NCI-H1105 treated with DMSO at 0.1 percent for 48 hours (cell line): ENCODE measurements at places on chromosomes 1 and 21.

DNA sequence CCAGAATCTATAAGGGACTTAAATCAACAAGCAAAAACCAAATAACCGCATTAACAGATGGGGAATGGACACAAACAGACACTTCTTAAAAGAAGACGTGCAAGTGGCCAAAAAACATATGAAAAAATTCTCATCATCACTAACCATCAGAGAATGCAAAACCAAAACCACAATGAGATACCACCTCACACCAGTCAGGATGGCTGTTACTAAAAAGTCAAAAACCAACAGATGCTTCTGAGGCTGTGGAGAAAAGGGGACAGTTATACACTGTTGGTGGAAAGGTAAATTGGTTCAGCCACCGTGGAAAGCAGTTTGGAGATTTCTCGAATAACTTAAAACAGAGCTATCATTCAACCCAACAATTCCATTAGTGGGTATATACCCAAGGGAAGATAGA, 124.9 kb upstream of the OLIG2 start:
- no peak for DNase-seq

DNA sequence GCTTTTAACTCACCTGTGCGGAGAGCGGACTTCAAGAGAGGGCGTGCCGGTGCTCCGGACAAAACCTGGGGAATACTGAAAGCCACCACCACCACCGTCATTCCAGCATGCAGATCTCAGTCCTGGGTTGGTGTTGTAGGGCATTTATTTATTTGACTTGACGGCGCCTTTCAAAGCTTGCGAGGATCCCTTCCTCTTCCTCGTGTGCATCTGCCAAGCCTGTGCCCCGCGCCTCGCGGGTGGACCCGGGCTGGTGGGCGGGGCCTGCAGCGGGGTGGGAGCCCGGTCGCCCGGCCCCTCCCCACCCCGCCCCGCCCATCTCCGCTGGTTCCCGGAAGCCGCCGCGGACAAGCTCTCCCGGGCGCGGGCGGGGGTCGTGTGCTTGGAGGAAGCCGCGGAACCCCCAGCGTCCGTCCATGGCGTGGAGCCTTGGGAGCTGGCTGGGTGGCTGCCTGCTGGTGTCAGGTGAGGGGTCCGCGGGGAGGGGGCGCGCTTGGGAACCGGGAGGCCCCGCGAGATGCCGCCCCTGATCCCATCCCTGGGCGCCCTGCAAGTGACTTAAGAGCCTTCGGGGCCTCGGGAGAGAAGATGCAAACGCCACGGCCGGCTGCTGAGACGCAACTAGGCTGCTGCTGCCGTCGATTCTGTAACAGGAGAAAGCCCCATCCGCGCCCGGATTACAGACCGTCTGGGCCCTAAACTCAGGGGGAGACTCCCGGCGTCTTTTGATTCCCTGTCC, at the start of gene IL10RB:
Gene IL10RB, plus strand, starts transcription at position 318 of the 739 bp plus-strand sequence. Its CDS starts 99 bp downstream, at position 417.
- DNase-seq = peak; percentile 70

- DNase-seq = no peak
Observed at GRCh38 chr1:232489256-232489655, 140.7 kb downstream of the SIPA1L2 start.

DNA sequence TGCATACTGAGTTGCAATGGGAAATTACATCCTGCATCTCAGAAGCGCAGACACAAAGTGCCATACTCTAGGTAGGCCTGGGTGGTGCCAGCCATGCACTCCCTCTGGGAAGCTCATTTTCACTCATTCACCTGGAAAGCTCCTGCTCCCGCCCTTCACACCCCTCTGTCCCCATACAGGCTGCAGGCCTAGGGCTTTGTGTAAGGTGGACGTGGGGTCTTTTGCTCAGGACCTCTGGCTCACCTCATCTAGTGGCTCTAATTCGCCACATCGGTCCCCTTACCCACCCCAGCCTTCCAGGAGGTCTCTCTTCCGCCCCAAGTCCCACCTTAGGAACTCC, 751 bp downstream of the MRPS15 start:
- DNase-seq = no peak

GRCh38 chr1:109822749-109823542, 59.2 kb upstream of the EPS8L3 start:
- DNase-seq = no peak

- no peak for DNase-seq
Observed at GRCh38 chr1:48773133-48773532, 3.6 kb downstream of the BEND5 start.

GRCh38 chr1:58883888-58884482, 100.1 kb upstream of the JUN start:
- no peak for DNase-seq

- DNase-seq = no peak
Observed at GRCh38 chr21:18443085-18443484, 39.5 kb upstream of the TMPRSS15 start.

DNA sequence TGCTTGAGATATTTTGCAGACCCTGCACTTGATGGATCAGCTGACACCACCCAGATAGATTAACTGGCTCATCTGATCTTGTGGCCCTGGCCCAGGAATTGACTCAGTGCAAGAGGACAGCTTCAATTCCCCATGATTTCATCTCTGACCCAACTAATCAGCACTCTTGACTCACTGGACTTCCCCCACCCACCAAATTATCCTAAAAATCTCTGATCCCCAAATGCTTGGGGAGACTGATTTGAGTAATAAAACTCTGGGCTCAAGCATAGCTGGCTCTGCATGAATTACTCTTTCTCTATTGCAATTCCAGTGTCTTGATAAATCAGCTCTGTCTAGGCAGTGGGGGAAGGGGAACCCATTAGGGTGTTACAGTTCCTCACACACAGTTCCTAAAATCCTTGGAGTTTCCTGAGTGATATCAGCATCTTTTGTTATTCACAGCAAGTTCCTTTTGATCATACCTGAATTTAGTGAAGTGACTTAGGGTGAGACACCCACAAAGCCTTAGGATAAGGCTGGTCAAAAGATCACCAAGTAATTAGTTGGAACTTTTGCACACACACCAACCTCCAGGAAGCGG, 104.2 kb downstream of the COP1 start:
- no peak for DNase-seq

- no peak for DNase-seq
Observed at GRCh38 chr21:25581582-25581981, 25.7 kb downstream of the MRPL39 start.

GRCh38 chr21:26732432-26733221, 112.6 kb downstream of the ADAMTS1 start:
- no peak for DNase-seq

GRCh38 chr1:62637392-62638105, 40.2 kb downstream of the ANGPTL3 start:
- DNase-seq = no peak

GRCh38 chr1:41633764-41634163, 149.3 kb upstream of the EDN2 start:
- no peak for DNase-seq

DNA sequence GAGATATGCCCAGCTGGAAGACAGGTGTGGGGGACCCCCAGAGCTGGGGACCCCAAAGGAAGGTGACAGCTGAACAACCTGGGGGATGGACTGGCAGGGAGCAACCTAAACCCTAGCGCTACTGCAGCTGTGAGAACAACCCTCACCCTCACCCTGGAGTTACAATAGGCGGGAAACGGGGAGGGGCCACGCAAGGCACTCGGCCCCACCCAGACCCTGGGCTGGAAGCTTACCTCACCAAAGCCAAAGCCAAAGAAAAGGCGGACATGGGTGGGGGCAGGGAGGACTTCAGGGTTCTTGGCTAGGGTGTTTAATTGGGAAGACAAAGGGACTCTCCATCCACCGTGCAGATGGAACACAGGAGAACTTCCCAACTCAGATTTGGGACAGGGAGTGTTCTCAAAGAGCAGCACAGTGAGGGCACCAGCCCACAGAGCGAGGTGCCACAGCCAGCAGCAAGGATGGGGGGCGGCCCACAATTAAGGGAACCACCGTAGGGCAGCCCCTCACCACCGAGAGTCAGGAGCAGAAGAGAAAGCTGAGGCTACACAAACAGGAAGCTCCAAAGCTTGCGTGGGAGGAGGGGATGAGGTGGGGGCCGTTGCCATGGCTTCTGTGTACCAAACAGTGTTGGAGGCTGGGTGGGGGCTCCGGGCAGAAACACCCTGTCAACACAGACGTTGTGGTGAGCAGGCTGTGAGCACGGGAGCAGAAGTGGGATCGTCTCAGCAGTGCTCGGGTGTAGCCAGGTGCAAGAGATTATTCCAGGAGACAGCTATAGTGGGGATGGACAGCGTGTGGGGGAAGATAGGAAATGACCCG, 1.9 kb downstream of the TAGLN2 start:
- DNase-seq = peak; percentile 54

DNA sequence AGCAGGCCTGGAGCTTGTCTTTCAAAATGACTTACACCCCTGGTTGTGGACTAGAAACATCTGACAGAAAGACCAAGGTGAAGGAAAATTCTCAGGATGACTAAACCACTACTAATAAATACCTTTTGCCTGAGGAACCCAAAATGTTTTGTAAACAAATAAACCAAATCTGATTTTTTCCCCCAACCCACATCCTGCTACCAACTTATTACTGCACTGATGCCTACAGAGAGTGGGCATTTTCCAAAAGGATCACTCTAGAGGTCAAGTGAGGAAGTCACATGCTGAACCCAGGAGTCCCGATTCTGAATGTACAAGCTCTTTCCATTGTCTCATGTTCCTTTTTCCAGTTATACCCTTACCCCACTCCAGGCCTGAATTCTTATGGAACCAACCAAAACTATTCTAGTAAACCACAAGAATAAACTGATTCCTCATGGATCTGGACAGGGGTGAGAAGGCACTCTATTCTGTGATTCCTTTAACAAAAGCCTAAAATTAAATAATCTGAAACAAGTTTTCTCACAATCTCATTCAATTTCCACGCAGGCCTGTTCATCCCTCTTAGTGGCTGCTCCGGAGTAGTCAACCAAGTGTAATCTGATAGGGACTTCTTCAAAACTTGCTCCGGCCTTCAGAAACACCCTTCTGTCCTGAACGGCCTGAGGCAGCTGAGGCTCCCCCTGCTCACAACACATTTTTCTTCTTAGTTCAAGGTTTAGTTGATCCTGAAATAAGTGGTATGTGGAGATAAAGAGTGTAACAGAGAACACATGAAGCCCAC, 1.4 kb downstream of the PI4KB start:
- no peak for DNase-seq

DNA sequence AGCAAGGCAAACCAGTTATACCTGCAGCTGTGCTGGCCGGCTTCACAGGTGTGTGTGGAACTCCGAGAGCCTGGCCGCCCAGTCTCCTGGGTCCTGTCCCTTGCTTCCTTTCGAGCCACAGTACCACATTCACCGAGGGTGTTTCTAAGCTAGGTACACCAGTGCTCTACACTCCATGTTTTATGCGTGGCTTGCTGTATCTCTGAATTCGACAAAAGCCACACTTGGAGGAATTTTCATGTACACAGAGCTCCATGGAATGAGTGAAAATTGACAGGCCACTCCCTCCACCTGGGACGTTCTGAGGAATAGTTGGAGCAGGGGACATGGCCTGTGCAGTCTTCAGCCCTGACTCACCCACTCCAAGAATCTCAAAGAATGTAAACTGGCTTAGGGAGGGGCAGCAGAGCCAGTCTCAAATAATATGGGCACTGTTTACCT, 14.0 kb downstream of the ETS2 start:
- DNase-seq = no peak

- DNase-seq = no peak
Observed at GRCh38 chr1:3429320-3429719, 25.1 kb upstream of the ARHGEF16 start.

DNA sequence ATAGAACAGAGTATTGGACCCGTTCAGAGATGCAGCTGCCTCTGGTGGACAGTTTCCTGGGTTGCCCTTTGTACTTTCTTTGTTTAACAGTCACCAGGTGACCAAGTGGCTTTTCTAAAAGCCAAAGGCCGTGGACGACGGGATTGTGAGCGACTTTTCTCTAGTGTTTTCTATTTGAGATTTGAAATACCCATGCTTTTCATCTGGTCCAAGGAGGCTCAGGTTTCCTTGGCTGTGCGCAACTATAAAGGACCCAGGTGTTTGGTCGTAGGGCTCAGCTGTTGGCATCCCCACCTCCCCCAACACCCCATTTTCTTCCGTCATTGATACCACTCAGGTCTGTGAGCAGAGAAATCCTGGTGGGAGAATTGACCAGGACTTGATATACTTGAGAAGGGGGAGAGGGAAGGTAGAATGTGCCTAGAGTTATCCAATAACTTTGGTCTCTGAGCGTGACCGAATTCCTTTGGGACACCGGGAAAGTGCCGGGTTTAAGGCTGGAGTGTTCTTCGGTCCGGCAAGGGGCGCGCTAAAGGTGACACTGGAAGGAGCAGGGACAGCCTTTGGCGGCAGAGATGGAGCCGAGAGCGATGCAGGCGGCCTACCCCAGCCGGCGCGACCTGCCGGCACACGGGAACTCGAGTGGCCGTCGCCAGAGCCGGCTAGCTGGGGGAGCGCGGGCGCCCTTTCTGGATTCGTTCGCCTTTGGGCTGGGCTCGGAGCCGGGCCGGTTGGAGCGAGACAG, 83.4 kb upstream of the BMP8A start:
- peak; percentile 46 for DNase-seq

GRCh38 chr1:229420765-229421164, 13.1 kb downstream of the ACTA1 start:
- DNase-seq = no peak

DNA sequence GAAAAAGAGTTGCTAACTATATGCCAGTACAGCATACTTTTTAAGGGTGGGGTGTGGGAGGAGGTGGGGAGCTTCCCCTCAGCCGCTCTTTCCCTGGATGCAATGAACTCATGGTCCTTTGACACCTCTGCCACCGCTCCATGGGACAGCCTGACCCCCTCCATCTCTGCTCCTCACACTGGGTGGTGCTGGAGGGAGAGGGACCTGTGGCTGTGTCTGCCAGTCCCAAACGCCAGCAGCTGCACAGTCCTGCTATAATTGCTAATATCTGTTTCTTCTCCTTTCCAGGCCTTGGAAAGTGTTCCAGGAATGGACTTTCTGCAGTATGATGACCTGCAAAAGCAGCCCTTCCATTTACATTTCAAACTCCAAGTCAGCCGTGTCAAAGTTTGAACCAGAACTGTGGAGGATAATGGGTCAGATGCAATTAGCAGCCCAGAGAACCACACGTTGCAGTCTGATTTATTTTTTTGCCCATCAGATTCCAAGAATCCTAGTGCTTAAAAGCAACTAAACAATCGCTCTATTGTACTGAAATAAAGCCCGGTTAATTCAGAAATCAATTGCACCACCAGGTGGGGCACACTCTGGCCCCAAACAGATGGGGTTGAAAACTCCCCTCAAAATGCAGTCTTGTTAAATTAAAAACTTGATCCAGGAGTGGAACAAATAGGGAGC, 160.7 kb upstream of the LMO4 start:
- no peak for DNase-seq

GRCh38 chr1:165674599-165674998, 23.8 kb downstream of the ALDH9A1 start:
- no peak for DNase-seq

DNA sequence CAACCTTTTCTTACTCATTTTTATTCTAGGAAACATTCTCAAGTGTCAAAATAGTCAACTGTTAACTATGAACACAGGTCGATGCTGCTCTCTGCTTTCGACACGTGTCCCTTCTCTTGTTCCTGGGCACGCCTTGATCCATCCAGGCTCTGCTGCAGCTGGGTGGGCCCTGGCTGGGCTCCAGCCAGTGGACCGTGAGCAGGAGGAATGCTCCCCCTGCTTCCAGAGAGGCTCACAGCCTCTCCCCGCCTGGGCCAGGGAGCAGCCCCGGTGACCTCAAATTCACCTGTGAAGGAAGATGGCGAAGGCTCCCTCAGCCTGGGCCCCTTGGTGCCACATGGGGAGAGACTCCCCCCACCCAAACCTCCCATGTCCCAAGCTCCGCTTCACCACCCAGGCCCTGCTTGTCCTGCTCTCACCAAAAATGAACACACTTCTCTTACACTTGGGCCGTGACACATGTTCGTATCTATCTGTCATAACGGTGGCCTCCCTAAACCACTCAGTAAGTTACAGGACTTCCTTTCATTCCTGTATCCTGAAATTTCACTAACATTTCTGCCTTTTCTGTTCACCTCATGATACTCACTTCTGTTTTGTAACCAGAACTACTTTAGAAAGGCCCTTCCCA, 24.6 kb upstream of the ADARB1 start:
- no peak for DNase-seq
